ENCODE measurements at places on chromosomes 7 and 10.

DNA sequence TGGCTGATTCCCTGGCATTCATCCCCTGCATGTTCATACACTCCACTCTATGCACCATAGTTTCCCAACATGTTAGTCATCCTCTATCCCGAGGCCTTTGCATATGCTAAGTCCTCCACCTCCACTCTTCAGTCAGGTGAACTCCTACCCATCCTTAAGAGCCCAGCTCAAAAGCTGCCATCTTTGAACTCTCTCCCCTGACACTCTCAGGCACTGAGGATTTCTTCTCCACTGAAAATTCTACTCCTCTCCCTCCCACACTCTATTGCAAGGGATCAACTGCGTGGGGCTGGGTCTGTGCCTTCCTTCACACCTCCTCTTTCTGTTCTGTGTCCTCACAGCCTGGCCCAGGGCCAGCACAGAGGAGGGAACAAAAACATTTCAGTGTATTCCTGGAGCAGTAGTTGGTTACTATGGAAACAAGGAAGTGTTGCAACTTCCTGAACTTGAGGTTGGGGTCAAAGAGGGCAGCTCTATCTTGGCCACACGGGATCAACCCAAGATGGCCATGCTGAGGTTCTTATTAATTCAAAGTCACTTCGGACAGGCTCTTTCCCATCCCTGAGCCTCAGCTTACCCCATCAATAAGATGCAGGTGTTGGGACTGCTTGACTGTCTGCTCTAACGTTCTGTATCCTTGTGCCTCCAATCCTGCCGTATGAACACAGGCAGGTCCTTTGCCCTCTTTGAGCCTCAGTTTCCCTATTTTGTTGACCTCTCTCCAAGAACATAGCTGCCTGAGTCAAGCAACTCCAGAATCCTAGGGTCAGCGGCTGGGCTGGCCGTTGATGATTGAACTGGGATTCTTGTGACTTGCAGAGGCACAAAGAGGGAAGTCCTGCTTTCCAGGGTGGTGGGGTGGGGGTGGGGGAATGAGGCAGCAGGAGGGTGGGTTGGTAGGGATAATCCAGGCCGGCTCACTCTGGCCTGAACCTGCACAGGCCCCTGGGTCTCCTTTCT lies 15.5 kb downstream of the ZMIZ1 start:
- no peak for DNase-seq

- DNase-seq: no peak
Measured at GRCh38 chr10:132011445-132011844, 29.7 kb upstream of the BNIP3 start.

- no peak for DNase-seq
Measured at GRCh38 chr7:93185303-93186027, 37.3 kb upstream of the SAMD9L start.

GRCh38 chr7:148935451-148935850 lies 51.4 kb upstream of the EZH2 start:
- no peak for DNase-seq

DNA sequence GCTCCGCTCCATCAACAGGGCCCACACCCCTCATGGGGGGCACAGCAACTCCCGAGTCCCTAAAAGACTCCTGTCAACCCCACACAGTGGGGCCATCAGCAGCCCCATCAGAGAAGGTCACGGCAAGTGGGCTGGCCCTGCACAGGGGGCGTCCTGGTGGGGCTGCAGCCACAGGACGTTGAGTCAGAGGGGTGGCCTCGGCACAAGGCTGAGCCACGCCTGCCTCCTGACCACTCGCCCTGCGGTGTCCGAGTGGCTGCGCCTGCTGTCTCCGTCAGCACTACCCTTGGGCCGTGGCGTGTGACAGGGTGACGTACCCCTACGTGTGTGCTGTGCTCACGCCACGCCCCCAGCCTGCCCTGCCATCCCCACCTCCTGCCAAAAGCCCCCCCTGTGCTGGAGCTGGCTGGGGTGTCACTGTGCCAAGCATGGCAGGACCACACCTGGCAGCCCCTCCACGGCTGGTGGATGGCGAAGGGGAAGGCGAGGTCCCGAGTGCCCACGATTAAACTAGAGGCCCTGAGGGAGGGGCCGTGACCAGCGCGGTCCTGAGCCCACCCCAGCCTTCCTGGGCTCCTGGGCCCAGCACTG lies 26.0 kb upstream of the NKX6-2 start:
- DNase-seq: no peak

DNA sequence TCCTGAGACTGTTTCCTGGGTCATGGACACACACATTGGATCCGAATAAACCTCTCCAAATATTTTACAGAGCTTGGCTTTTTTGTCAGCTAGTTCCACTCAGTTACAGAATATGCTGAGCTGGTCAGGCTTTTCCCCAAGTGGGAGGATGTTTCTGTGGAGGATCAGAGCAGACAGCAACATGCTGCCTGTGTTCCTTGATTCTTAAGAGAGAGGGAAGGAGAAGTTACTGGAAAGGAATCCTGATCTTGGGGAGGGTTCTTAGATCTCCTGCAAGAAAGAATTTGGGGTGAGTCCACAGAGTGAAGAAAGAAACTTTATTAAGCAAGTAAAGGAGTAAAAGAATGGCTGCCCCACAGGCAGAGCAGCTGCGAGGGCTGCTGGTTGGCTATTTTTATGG lies 76.8 kb upstream of the RPA3 start:
- no peak for DNase-seq
